GM10248 (cell line): ENCODE measurements at places on chromosomes 6 and 20.

GRCh38 chr20:10324198-10324847 is 105.7 kb downstream of the SNAP25 start:
- DNase-seq = no peak

GRCh38 chr6:154996016-154996590 is 988 bp downstream of the TIAM2 start:
- no peak for DNase-seq

DNA sequence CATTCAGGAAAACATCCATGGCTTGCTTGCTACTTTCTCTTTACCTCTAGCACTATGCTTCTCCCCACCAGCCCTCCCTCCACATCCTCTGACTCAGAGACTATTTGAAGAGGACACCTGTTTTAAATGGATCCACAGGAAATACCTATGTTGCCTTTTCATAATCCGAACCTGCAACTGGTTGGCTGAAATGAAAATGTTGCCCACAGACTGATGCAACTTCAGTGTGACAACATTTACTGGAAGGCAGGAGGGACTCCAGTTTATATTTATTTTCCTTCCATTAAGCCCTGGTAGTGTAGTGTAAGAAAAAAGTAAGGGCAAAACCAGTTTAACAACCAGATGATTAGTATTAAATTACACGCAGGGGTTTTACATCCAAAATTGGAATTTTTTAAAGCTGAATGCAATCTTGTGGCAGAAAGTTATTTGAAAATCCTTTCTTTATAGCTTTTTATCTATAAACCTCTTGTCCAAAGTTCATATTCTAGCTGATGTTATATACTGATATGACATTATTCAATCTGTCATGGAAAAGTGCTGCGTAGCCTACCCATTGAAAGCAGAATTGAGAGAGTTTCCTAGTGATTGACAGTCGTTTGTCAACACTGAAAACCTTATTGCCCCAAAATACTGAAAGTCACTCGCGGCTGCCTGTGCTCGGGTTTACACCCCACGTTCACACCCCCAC is 881 bp upstream of the AIG1 start:
- peak; percentile 20 for DNase-seq

- no peak for DNase-seq
Measured at GRCh38 chr6:136158387-136158821, 91.7 kb downstream of the MTFR2 start.

- DNase-seq = peak; percentile 88
Measured at GRCh38 chr20:63434599-63435378, 37.7 kb downstream of the KCNQ2 start.

DNA sequence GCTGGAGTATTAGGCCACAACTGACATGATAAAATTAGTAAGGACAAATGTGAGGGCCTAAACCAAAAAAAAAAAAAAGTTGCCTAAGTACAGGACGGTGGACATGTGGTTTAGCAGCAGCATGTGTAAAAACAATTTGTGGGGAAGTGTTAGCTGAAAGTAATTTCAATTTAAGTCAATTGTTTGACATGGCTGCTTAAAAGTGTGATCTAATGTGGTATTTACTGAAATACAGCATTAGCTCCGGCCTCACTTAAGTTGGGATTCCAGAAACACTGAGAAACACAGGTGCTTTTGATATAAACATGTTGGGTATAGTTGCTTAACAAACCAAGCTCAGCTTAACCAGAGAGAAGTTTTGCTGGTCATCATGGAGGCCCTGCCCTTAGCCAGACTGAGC is 119.7 kb downstream of the FYN start:
- no peak for DNase-seq

GRCh38 chr6:132205946-132206345 is 195.3 kb downstream of the MOXD1 start:
- DNase-seq = no peak

DNA sequence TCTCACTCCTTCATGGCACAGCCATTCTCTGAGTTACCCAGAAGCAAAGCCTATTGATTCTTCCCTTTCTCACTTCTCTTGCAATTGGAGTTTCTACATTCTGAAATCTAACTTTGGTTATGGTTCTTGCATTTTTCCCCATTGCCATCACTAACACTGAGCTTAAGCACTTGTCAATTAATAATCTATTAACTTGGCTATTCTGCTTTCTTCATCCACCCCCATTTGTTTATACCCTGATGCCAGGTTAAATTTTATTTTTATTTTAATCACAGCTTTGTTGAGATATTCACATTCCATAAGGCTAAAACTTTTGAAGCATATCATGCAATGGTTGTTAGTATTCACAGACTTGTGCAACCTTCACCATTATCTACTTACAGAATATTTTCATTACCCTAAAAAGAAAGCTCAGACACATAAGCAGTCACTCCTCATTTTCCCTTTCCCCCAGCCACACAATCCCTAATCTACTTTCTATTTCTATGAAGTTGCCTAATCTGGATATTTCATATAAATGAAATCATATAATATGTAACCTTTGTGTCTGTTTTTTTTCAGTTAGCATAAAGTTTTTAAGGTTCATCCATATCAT is 222.3 kb downstream of the UBE3D start:
- DNase-seq = no peak

DNA sequence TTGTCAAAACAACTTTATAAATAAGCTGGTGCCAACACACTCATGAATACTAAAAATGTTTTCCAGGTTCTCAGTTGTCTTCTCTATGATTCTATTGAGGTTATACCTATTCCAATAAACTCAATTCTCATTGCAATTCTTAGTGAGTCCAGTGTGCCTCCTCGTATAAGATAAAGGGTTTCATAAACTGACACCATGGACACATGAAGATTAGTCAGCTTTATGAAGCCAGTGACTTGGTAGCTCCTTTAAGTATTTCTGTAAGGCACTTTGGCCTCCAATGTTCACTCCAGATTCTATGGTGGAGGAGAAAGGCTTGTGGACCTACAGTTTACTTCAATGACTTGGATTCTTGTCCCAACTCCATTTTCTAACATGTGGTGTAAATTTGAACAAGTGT is 521.3 kb upstream of the JARID2 start:
- DNase-seq = no peak

DNA sequence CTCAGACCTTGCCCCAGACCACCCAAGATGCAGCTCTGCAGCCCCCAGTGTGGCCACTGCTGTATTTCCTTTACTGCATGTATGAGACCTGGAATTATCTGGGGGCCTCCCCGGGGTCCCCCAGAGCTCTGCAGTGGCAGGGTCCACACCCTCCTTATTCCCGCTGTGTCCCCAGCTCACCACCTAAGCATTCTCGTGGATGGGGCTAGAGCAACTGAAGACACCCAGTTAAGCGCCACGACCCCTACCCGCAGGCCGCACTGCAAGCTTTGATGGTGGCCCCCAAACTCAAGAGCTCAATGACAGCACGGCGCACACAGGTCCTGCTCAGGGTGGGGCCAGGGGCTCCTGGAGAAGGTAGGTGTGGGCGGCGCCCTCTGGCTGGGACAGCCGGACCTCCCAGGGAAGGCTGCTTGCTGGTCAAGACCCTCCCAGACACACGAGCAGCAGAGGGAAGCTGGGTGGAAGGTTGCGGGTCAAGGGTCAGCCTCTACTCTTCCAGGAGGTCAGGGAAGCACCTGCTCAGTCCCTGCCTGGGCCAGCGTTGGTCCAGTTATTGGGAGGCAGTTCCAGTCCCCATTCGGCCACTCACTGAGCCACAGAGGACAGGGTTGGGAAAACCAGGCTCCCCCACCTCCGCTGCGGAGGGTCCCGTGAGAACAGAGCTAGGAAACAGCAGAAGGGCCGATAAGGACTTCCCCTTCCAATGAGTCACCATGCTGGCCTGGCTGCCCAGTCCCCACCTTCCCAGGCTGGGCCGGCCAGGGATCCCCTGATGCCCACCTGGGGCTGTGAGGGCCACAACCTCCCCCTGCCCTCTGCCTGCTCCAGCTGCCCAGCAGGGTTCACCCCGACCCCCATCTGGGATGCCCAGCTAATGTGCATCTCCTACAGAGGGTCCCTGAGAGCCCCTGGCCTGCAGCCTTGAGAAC is 2.9 kb downstream of the LAMA5 start:
- no peak for DNase-seq

DNA sequence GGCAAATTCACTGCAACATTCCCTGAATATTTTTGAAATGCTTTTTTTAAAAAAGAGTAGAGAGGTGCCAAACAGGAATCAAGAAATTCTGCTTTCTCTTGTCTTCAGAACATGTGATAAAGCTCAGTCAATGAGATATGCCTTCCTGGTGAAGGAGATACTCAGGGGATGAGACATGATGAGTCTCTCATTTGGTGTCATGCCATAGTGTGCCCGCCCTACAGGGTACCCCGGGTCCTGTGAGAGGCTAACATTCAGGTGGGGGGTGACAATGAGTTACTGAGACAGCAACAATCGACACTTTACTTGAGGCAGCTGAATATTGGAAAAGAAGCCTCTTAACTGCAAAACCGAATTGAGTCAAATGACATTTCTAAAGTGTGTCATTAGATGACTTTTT is 6.7 kb downstream of the CCR6 start:
- no peak for DNase-seq

- DNase-seq = no peak
Measured at GRCh38 chr6:169269180-169270076, 15.8 kb upstream of the THBS2 start.

GRCh38 chr6:160069050-160069454 is 52.6 kb upstream of the SLC22A1 start:
- peak; percentile 56 for DNase-seq

- DNase-seq = no peak
Measured at GRCh38 chr20:37380864-37381579, 35.1 kb downstream of the SRC start.

DNA sequence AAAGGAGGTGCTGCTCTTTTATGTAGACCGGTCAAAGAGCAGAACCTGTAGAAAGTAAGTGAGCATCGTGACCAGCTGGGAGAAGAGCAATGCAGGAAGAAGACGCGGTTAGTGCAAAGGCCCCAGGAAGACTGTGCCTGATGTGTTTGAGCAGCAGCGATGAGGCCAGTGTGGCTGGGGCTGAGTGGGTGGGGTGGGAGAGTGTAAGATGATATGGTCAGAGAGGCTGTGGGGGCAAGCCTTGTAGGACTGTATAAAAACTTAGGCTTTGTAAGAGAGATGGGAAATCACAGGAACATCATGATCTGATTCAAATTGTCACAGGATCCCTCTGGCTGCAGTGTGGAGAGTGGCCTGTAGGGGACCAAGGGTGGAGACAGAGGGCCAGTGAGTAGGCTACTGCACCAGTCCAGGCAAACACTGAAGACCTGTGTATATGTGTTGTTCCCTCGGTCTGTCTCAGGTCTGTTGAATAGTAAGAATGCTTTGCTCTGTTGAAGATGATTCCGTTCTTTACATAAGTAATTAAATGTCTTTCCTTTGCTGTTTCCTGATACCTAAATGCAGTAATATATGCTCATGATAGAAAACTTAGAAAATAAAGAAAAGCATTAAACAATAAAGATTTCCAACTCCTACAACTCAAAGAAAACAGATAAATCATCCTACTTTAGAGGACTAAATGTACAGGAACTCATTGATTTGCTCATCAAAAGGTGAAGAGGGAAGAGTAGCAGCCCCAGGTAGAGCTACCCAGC is 23.6 kb upstream of the WFDC2 start:
- peak; percentile 52 for DNase-seq

- no peak for DNase-seq
Measured at GRCh38 chr6:134035823-134036296, 16.6 kb downstream of the SLC2A12 start.

- DNase-seq = no peak
Measured at GRCh38 chr6:53527249-53527765, 17.6 kb downstream of the GCLC start.

DNA sequence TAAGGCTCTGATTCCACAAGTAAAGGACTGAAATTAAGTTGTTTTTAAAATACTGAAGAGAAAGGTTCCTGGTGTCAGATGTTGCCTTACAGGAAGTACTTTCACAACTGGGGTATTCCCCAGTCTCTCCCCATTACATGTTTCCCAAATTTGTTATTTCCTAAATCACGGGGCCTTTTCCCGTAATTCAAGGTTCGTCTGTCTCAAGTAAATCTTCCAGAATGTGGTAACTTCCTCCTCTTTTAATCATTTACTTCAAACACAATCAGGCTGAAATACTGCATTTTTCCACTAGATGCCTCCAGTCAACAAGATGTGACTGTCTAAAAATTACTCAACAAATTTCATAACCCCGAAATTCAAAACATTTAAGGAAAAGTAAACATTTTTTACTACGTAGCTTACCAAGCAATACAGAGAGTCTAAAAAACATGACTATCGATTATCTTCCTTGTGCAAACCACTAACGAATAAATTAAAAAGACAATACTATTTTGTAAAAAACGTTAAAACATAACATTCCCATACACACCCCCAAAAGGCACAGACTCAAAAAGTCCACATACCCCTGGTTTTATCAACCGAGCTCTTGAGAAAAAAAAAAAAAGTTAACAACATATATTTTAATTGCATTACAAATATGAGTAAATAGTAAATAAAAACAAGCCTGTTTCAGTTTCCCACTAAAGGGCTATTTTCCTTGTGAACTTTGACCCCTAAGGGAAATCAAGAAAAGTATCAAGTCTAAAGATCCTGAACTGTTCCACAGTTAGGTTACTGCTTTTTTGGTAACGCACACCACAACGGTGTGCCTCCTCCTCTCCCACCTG is 1.7 kb downstream of the SOD2 start:
- peak; percentile 59 for DNase-seq

- no peak for DNase-seq
Measured at GRCh38 chr6:67112120-67112519, 1405.1 kb upstream of the EYS start.

- no peak for DNase-seq
Measured at GRCh38 chr20:61764471-61765025, 301.1 kb downstream of the TAF4 start.

DNA sequence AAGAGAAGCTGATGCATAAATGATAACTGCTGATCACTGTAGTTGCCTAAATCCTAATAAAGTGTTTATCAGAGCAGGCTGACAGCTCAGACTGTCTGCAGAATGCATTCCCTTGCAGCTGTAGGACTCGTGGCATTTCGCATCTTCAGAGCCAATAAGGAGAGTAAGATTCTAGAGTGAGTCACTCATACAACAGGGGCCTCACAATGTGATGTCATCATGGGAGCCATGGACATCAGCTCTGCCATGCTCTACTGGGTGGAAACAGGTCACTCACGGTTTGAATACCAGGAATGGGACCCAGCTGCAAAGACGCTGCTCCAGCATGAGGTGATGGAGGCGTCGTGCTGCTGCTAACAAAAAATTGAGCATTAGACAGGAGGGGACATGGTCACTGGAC is 7.4 kb downstream of the FAM209B start:
- no peak for DNase-seq

DNA sequence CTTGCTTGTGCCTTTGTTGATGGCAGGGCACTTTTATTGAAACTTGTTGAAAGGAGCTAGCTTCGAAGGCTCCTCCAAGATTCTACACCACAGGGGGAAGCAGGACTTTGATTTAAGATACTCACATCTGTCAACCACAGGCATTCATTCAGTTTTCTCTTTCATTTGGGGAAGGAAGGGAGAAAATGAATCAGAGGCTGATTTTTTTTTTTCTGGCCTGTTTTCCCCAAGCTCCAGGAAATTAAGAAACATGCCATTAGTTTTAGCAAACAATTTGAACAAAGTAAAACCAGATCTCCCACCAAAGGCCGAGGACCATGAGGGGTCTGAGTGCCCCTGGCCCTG is 8.7 kb upstream of the APCDD1L start:
- DNase-seq = no peak

- no peak for DNase-seq
Measured at GRCh38 chr6:89941031-89941762, 46.9 kb downstream of the GJA10 start.
